NCI-H187 (cell line): ENCODE measurements at places on chromosomes 5 and 9.

GRCh38 chr9:14627513-14627912 lies 65.7 kb downstream of the ZDHHC21 start:
- DNase-seq: no peak

GRCh38 chr5:138543730-138544104 lies 681 bp upstream of the ETF1 start:
- DNase-seq: no peak

- DNase-seq: no peak
Observed at GRCh38 chr5:126359884-126360283, 63.3 kb upstream of the GRAMD2B start.

DNA sequence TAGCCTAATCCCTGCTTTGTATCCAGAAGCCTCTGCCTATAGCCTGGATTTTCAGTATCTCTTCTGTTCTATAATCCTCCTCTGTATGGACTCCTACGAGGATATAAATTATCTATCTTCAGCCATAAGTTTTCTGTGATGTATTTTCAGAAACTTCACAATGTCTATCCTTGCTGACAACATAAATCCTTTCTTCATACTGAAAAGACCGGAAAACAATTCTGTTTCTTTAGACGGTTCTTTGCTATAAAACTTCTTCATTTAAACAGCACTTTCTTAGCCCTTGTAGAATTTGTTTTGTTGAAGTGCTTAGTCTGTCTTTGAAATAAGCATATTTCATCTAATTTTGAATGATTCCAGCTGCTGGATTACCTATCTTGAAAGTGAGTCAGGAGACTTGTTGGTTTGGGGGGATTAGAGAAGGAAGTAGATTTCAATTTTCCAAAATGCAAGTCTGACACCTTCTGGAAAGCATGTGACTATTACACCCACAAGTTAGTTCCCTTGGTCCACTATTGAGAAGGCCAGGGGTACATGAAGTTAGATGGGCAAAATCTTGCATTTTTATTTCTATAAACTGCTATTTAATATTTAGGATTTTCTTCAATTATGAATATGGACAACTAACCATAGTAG lies 96.3 kb upstream of the RANBP3L start:
- no peak for DNase-seq

GRCh38 chr9:120950421-120951388 lies 24.1 kb upstream of the TRAF1 start:
- no peak for DNase-seq

- no peak for DNase-seq
Observed at GRCh38 chr9:8802242-8802641, 1002.7 kb upstream of the DMAC1 start.

DNA sequence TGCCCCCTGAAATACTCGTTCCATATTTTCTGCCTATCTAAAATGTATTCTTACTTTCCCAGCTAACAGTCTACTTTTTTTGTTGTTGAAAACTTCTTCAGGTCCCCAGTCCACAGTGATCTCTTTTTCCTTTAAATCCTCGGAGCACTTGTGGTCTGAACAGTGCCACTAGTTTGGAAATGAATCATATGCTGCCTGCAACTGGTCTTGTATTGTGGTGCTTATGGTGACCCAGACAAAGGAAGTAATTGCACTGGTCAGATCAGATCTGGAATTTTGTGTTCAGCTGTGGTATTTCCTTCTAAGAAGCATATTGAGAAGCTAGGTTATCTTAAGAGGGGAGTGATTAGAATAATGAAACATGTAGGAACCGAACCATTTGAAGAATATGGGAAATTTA lies 2.9 kb downstream of the UNC13B start:
- no peak for DNase-seq

DNA sequence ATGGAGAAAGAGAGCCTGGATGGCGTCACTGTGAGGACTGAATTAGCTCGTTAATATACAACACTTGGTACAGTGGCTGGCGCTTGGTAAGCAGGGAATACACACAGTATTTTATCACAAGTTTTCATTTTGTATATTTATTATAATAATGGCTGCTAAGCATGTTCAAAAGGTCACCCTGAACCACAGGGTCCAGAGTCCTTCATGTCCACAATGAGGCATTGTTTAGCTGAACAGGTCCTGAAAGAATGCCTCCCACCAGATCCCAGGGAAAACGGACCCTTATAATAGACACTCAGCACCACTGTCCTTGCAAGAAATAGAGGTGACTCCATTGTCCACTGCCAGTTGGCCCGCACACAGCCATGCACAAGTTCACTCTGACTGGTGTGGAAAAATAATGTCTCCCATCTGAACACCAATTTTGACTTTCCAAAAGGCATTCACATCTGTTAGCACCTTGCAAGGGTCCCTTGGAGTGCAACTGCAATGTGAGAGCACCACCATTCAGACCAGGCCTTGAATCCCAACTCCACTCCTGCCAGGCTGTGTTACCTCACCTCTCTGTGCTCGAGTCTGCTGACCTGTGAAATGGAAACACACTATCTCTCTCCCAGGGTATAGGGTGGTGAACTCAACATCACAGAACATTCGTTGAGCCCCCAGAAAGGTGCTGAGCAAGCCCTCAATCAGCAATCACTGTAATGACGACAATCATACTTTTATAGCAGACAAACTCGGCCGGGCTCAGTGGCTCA lies 3.9 kb downstream of the VDAC1 start:
- DNase-seq: no peak

DNA sequence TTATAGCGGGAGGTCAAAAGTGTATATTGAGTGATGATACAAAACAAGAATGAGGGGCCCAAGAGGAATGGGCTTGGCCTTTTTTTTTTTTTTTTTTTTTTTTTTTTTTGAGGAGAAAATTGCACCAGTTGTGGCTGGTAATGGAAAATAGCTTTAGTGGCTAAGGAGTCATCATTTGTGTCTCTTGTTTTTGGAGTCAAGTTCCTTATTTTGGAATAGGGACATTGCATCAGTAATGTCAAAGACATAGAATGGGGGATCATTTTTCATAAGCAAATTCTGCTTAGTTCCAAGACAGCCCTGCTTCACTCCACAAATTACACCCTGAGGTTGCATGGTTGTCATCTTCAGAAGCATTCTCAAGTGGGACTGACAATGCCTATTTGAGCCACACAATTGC lies 137.4 kb downstream of the STK32A start:
- DNase-seq: no peak

DNA sequence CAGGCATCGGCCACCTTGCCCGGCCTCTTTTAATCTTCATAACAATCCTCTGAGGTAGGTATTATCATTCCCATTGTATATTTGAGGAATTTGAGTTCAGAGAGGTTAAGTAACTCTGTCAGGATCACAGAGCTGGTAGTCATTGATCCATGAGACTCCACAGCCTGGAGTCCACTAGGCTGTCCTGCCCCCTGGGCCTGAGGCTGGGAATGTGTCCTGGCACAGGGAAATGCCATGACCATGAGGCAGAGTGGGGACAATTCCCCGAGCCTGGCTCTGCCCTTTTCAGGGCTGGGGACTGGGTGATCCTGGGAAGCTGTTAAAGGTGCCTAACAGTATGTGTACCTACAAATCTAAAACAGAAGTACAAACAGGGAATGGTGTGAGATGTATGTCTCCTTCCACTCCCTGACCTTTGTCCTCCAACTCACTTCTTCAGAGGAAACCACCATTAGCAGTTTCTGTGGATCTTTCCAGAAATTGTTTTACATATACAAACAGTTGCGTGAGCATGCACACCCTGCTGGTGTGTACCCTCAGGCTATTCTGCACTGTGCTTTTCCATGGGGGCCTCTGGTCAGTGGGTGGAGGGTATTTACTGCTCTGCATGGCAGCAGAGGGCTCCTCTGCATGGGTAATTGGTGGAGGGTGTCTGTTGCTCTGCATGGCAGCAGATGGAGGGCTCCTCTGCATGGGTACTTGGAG lies 53.8 kb downstream of the NDST1 start:
- no peak for DNase-seq

DNA sequence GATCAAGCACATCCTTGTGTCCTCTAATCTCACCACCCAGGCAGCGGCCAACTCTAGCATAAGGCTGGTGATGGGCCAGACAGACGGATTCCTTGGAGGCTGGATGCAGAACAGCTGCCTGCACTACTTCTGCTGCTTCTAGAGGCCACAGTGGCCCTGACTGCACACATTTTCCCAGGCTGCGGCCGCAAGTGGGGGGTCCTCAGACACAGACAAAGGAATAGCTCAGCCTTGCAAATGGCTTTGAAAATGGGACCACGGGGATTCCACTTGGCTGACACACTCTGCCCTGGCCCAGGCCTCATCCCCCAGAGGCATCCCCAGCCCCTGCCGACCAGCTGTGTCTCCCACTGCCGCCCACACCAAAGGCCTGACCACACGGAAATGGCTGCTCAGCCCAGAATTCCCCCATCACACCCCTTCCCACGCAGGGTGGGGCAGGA lies 540.8 kb downstream of the BNC2 start:
- no peak for DNase-seq

GRCh38 chr9:13646500-13647021 lies 367.1 kb upstream of the MPDZ start:
- no peak for DNase-seq

- DNase-seq: no peak
Observed at GRCh38 chr5:4661836-4662235, 478.3 kb upstream of the ADAMTS16 start.

DNA sequence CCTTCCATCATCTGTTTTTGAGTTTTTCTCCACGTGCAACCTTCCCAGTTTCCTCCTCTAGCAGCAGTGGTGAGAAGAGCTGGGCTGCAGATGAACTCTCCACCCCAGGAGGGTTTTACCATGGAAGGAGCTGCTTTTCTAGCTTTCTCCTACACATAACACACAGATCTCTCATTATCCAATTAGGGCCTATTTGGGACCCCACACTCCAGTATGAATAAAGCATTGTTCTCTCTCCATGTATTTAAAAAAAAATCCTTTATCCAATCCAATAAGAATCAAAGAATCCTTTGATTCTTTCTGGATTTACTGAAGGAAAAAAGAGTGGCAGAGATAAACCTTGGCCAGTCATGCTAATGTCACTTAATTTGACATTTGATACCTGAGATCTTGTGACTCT lies 31.6 kb upstream of the NAA35 start:
- no peak for DNase-seq

GRCh38 chr5:169004551-169004950 lies 296.4 kb downstream of the SLIT3 start:
- DNase-seq: no peak

DNA sequence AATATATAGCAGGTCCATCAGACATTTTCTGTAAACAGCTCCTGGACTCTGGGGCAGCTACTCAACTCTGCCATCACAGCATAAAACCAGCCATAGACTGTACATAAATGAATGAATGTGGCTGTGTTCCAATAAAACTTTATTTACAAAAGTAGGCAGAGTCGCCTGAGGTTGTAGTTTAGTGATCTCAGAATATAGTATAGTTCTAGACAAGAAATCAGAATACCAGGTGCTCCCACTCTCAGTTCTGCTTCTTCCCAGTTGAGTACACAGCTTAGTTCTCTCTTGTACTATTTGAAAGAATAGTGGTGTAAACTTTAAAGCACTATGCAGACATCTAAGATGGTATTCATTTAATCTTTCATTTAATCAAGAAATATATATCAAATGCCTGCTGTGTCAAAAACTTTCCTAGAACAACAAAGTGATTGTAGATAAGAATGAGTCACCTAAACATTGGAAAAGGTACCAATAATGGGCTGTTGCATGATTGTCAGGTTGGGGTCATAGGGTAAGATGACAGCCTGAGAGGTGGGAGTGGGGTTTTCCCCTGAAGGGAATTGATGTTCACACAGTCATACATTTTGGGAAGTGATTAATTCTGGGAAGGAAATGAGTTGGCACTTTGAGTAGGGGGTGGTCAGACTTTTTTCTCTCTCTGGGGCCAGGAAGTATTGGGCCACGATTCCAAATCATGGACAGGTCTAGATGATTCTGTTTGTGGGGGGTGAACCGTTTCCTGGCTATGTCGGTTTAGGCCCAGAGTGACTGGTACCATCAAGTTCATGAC lies 37.0 kb downstream of the TNFSF8 start:
- DNase-seq: no peak

- DNase-seq: peak; percentile 48
Observed at GRCh38 chr5:158234323-158235158, 375.6 kb upstream of the CLINT1 start.

GRCh38 chr5:93497096-93497495 lies 83.9 kb downstream of the NR2F1-AS1 start:
- no peak for DNase-seq

DNA sequence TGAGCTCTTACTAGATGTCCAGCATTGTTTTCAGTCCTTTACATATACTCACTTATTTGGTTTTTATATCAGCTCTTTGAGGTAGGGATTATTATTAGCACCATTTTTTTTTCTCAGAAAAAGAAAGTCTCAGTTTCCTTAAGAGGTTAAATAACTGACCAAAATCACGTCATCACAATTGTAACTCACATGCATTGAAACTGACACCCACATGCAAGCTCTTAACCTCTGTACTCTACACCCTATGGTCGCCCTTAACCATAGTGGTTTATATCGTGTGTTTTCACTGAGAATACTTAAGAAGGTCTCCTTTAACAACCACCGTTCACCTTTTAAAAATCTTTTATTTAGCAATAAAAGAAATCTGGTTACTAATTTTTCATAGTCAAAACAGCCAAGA lies 61.0 kb downstream of the PRDM6 start:
- DNase-seq: no peak
